DMS 273 treated with DMSO at 0.1 percent for 48 hours (cell line): ENCODE measurements at places on chromosomes 13 and 19.

DNA sequence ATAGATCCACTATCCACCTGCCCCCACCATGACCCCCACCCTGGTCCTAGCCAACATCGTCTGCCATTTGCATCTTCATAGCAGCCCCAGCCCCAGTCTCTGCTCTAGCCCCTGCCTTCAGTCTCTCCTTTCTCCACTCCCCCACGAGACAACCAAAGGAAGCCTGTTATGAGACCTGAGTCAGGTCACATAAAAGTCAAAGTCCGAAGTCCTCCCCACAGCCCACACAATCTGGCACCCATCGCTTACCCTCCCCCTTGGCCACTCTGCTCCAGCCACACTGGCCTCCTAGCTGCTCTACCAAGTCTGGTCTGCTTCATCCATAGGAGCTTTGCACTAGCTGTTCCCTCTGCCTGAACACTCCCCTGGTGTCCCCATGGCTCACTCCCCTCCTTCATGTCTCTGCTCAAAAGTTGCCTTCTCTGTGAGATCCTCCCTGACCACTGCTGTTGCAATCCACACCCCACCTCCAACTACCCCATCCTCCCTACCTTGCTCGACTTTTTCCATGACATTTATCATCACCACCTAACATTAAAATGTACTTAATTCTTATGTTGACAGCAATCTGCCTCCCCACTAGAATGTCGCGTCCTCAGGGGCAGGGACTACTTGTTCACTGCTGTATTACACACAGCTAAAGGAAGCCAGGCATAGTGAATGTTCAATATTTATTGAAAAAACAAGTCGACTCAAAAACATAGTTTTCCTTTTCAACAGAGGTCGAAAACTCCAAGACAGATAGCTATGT is 1.2 kb upstream of the PLEKHG2 start:
- DNase-seq = no peak

DNA sequence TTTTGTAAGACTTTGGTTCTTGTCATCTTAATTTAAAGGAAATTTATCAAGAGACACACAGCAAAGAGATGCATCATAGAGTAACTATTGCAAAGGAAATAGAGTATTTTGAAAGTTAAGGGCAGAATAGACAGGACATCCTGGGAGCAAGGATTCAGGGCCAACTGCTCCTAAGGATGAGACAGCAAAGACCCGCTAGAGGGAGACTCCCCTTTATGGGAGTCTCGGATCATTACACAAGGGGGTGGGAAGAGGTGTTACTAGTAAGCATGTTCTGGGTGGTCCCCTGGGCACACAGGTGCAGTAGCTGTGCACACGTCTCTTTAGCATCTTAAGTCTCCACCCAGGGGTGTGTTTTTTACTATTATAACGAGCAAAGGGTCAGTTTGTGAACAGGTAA is 9.6 kb downstream of the ZSCAN5C start:
- no peak for DNase-seq

DNA sequence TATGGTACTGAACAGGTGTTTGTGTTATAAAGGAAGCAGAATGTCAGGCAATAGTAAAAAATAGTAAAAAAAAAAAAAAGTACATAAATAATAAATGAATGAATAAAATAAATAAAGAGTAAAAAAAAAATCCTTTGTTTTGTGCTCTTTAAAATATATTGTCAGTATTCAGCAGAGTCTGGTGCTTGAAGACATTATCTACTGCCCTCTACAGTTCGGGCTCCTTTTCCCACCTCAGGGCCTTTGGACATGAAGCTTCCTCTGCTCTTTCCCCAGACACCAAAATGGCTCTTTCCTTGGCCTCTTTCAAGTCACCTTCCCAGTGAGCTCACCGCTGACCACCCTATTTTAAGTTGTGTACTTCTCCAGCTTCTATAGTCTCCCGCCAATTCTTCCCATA is 137.5 kb downstream of the TNFRSF19 start:
- no peak for DNase-seq

GRCh38 chr13:94859278-94859691 is 146.9 kb upstream of the SOX21 start:
- DNase-seq = no peak

GRCh38 chr13:94173312-94173854 is 306.1 kb downstream of the DCT start:
- no peak for DNase-seq

- no peak for DNase-seq
These were observed 48.3 kb upstream of the RFXAP start for GRCh38 chr13:36770741-36771140.

DNA sequence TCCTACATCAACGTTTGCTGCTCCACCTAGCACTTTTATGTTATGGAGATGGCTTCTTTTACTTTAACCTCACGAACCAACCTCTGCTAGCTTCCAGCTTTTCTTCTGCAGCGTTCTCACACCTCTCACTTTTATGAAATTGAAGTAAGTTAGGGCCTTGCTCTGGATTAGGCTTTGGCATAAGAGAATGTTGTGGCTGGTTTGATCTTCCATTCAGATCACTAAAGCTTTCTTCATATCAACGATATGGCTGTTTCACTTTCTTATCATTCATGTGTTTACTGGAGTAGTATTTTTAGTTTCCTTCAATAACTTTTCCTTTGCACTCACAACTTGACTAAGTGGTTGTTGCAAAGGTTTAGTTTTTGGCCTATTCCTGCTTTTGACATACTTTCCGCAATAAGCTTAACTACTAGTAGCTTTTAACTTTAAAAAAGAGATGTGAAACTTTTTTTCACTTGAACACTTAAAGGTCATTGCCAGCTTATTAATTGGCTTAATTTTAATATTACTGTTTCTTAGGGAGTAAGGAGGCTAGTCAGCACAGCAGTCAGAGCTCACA is 60.0 kb upstream of the SPRY2 start:
- DNase-seq = no peak

GRCh38 chr13:29830000-29830399 is 20.4 kb downstream of the UBL3 start:
- DNase-seq = no peak

DNA sequence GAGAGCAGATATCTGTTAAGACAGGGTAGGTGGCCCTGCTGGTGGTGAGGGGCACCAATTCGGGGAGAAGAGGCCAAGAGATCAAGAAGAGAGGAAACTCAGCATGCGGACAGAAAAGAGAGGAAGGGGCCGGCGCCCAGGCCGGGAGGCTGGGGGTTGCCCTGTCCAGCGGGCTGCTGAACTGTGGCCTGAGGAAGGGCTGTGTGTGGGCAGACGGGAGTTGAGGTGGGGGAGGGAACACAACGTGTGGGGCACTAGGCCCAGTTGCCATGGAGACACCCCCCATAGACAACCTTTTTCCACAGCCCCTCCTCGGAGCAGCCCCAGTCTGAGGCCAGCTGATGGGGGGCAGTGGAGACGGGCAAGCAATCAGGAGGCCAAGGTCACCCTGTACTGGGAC is 2.5 kb upstream of the CACNG8 start:
- no peak for DNase-seq

- DNase-seq = no peak
These were observed 63.1 kb downstream of the ATP11A start for GRCh38 chr13:112752711-112753541.

DNA sequence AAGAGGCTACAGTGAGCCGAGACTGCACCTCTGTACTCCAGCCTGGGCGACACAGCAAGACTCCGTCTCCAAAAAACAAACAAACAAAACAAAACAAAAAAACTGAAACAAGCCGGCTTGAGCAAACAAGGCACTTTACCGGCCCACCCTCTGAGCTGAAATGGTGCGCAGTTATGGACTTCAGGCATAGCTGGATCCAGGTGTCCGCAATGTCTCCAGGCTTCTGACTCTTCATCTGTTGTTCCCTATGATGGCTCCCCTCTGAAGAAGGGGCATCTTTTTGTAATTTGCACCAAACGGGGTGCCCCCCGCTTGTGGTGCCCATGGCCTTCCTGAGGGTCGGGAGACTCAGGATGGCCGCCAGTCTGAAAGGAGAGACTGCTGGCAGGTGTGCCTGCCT is 6.2 kb downstream of the C2CD4C start:
- no peak for DNase-seq

DNA sequence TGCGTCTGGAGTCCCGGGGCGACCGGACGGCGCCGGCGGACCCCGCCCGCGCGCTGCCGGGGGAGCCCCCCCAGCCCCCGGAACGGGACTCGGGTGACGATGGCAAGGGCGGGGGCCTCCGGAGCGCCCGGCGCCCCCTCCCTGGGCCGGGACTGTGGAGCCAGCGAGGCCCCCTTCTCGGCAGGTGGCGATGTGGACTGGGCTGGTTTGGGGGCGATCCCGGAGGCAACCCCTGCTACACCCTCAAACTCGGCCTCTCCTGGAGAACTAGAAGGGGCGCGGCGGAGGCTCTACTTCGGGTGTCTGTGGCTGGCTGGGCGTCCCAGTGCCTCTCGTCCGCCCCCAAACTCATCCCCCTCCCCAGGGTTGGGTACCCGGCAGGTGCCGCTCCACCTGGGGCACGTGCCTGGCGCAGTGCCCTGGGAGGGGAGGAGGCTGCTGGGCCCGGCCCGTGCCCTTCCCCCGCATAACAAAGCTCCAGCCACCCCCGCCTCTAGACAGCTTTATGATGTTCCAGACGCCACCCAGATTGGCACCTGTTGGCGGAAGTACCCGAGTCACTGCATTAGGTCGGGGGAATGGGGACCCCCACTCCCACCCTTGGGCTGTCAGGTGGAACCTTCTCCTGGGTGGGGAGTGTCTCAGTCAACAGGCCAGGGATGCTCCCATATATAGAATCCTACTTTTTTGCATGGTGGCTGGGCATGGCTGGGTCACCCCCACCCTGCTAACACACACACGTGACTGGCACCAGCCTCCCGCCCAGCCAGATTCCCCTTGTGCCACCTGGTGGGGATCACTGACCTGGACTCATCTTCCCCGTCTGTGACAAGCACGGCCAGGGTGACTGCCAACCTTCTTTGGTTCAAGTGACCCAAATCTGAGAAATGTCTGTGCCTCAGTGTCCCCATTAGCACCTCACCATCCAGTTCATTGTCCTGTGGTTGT is 722 bp downstream of the PKN1 start:
- DNase-seq = no peak
